PC-9 (cell line): ENCODE measurements at places on chromosomes 1 and 21. TPM values are rescaled to one million over a fixed set of nuclear protein-coding genes. Genes with fewer than 3 reads are reported as not detected.
A peak's percentile ranks its signal among the peaks of the same experiment; 100 is the strongest.

DNA sequence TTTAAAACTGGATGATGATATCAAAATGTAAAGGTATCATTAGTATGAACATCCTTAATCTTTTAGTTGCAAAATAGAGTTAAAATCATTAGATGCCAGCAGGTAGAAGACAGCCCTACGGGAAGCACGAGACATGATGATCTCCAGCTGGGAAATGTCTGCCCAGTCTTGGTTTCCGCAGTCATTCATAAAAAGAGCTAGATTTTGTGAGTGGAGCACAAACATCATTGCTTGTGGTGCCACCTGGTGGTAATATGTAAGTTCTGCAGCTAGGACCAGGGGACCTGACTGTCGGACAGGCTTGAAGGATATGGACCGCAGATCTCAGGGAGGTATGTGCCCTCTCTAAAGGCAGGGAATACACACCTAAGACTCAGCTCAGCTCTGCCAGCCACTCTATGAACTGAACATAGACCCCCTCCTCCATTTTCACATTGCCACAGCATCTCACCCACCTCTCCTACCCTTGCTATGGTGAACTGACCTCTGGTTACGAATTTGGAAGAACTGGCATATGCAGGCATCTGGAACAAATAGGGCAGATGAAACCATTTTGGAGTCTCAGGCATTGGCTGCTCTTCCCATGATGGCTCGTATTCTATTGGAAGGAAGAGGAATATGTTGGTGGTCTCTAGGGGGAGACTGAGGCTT is 9.2 kb downstream of the FCMR start:
- peak; percentile 56 for DNase-seq
- H3K4me3 ChIP-seq: no peak overlapping the region
- H3K36me3 ChIP-seq: no peaks in the 10 kb centered on the region
- peaks cover 7% of the 10 kb centered on the region for H3K4me1 ChIP-seq
- H3K27me3 ChIP-seq: no peaks in the 10 kb centered on the region
- H3K27ac ChIP-seq: no peak overlapping the region

GRCh38 chr1:154730986-154731489 is 123.1 kb upstream of the ADAR start:
- peaks cover 17% of the 10 kb centered on the region for H3K4me1 ChIP-seq
- no peaks in the 10 kb centered on the region for H3K36me3 ChIP-seq
- no peak for DNase-seq
- no peaks in the 10 kb centered on the region for H3K27me3 ChIP-seq

GRCh38 chr1:25662061-25662460 is 45.5 kb downstream of the MAN1C1 start:
- H3K4me1 ChIP-seq: no peaks in the 10 kb centered on the region
- H3K27me3 ChIP-seq: no peaks in the 10 kb centered on the region
- no peaks in the 10 kb centered on the region for H3K36me3 ChIP-seq
- no peak overlapping the region for H3K4me3 ChIP-seq

The SLAMF9 gene
- 0.58 and 0.94 TPM in 2 replicates for total RNA-seq

DNA sequence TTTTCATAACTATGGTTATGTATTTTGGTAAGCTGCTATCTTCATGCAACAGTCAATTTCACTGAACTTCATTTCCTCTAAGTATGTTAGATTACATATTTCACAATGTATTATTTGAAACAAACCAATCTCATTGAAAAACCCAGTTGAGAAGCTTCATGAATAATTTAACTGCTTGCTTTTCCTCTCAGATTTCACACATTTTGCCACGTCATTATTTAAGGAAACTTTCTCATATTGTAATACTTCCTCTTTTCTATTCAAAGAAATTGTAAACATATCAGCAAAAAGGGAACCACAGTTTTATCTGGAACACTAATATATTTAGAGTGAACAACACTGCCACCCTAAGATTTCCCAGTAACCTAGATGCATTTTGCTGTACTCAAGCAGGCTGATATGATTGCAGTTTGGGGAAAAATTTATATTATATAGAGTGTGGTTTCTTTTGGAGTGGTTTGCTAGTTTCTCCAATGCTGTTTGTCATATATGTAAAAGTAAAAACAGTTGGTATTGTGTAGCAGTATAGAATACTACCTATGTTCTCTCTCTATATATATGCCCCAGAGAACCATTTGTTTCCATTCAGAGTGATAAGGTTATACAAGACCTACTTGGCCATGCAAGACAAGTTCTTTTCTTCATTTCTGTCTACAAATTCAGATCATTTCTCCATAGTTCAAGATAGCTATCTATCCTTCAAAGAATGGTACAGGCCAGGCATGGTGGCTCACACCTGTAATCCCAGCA is 28.4 kb upstream of the AHCTF1 start:
- H3K27me3 ChIP-seq: no peaks in the 10 kb centered on the region
- no peak overlapping the region for H3K4me3 ChIP-seq
- H3K27ac ChIP-seq: no peak overlapping the region

- no peak overlapping the region for H3K4me3 ChIP-seq
- H3K27ac ChIP-seq: peak overlapping the region; percentile 95
- DNase-seq: no peak
Observed at GRCh38 chr1:225446981-225447615, 19.3 kb upstream of the LBR start.

GRCh38 chr1:171434717-171435346 is 50.5 kb upstream of the PRRC2C start:
- no peak overlapping the region for H3K4me3 ChIP-seq
- no peaks in the 10 kb centered on the region for H3K27me3 ChIP-seq
- no peak overlapping the region for H3K27ac ChIP-seq
- no peaks in the 10 kb centered on the region for H3K4me1 ChIP-seq
- no peak for DNase-seq
- H3K36me3 ChIP-seq: no peaks in the 10 kb centered on the region

- H3K4me3 ChIP-seq: peak overlapping the region; percentile 86; the same call in 1 of the 2 replicates
- no peak for DNase-seq
- H3K36me3 ChIP-seq: peaks cover 15% of the 10 kb centered on the region
- H3K4me1 ChIP-seq: peaks cover 50% of the 10 kb centered on the region
Observed at GRCh38 chr21:15060543-15061175, 4.1 kb downstream of the NRIP1 start.

The SPATC1L gene
- 31.8 and 32.7 TPM in 2 replicates for total RNA-seq

The CAPN9 gene
- total RNA-seq: not detected in 2 replicates

DNA sequence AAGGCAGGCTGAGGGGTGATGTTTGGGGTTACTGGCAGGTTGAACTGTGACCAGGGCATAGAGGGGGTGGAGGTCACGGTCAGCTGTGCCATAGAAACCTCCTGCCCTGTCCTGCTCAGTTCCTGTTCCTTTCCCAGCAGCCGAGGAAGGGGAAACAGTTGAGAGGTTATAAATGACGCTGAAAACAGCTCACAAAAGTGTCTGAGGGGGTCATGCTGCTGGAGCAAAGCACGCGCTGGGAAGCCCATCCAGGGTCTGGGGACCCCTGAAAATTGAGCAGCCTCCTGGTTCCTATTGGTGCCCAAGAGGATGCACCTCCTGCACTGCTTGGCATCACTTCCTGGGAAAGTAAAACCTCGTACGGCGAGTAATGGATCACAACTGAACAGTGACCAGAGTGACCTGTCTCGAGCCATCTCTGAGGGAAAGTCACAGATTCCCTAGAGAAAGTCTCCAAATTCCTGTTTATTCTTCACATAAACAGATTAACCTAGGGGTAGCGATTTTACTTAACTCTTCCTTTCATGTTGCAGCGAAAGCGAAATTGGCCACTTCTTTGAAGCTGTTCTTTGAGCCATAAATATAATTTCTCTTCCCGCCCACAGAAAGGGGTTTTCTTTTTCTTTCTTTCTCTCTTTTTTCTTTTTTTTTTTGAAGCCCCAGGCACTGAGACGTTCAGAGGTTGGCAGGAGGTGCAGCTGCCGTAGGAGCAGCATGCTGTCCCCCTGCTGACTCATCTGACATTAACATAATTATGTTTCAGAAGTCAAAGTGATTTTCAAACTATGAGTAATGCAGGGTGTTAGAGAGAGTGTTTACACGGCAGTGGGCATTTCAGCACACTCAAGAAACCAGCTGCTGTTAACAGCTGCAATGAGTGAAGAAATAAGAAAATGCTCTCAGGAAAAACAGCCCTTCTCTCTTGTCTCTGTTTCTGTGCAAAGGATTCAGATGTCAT is 41.8 kb upstream of the ATF3 start:
- peak overlapping the region; percentile 52 for H3K4me3 ChIP-seq
- no peaks in the 10 kb centered on the region for H3K36me3 ChIP-seq
- peak overlapping the region; percentile 17; the same call in 1 of the 2 replicates for H3K27ac ChIP-seq
- DNase-seq: peak; percentile 94
- H3K4me1 ChIP-seq: peaks cover 27% of the 10 kb centered on the region
- no peaks in the 10 kb centered on the region for H3K27me3 ChIP-seq

DNA sequence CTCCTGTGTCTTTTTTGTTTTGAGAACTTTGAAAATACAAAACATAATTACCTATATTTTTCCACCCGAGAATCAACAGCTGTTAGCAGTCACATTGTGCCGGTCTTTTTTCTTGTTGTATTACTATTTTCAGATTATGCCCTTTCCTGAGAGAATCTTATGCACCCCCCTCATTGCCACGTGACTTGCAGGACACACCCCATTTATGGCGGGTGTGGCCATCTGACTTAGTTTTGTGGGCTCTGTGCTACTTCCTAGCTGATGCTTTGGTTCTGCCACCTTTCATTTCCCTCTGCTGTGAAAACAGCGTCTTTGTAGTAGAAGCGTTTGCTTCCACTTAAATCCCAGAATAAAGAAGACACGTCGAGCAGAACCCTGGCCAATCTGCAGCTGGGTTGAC is 82.8 kb upstream of the SOX13 start:
- H3K4me1 ChIP-seq: peaks cover 2% of the 10 kb centered on the region; the same call in 1 of the 2 replicates
- H3K4me3 ChIP-seq: no peak overlapping the region
- H3K27ac ChIP-seq: no peak overlapping the region
- H3K36me3 ChIP-seq: no peaks in the 10 kb centered on the region

The AADACL3 gene
- not detected in 2 replicates for total RNA-seq

DNA sequence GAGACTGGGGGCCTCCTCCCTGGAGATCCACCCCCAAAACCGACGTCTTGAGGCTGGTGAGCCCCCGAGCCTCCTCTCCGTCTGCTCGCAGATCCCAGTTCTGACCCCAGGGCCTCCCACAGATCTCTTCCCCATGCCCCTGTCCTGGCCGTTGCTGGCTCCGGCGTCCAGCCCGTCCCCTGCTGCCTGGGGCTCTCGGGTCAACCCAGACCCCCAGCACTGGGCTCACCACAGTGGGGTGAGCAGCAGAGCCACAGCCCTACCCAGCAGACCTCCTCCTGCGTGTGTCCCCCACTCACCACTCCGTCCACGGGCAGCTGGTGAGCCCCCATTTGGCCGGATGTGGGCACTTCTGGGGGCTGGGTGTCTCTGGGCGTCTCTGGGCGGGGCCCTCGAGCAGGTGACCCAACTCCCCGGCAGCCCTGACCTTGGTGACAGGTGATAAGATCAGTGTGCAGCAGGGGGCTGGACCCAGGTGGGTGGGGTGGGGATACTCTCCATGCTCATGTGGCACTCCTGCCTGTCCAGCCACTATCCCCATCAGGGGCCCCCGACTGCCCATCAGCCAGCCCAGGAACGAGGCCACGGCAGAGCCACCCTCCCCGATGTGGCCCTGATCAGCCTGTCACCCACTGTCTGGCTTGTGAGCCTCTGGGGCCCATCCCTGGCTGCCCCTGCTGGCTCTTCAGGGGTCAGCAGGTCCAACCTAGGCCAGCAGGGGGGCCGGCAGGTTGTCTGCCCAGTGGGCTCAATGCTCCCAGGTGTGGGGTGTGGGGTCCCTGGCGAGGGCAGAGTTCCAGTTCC is 709 bp downstream of the TNFRSF14 start:
- DNase-seq: no peak
- H3K27me3 ChIP-seq: no peaks in the 10 kb centered on the region; the same call in 1 of the 2 replicates
- H3K4me1 ChIP-seq: no peaks in the 10 kb centered on the region
- H3K36me3 ChIP-seq: no peaks in the 10 kb centered on the region

GRCh38 chr1:42835422-42835821 is 11.0 kb upstream of the ZNF691 start:
- H3K4me3 ChIP-seq: no peak overlapping the region
- no peaks in the 10 kb centered on the region for H3K4me1 ChIP-seq
- no peaks in the 10 kb centered on the region for H3K27me3 ChIP-seq
- DNase-seq: no peak

DNA sequence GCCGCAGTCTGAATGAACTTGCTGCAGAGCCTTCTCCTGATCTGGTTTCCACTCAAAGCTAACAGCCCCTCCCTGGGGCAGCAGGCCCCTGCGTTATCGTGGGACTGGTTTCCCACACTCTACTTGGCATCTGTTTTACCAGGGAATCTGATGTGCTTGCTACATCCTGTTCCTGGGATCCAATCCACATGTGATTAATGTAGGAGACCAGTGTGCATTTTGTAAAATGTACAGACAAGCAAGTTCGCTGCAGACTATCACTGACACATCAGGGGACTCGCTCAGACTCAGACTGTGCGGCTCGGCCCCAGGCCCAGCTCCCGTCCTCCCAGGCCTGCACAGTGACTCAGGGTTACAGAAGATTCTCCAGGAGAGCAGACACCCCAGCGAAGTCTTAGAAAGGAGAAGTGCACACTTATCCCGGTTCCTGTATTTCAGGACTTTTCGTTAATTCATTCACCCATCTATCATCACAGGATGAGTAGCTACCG is 340.1 kb downstream of the MATN1 start:
- H3K36me3 ChIP-seq: no peaks in the 10 kb centered on the region
- DNase-seq: no peak
- H3K4me3 ChIP-seq: no peak overlapping the region
- no peaks in the 10 kb centered on the region for H3K4me1 ChIP-seq

The MROH9 gene
- not detected in 2 replicates for total RNA-seq

GRCh38 chr1:147169840-147170674 is 2.2 kb downstream of the PRKAB2 start:
- no peak overlapping the region for H3K4me3 ChIP-seq
- no peak for DNase-seq
- no peaks in the 10 kb centered on the region for H3K27me3 ChIP-seq
- peaks cover 51% of the 10 kb centered on the region for H3K4me1 ChIP-seq
- H3K27ac ChIP-seq: no peak overlapping the region; the same call in 1 of the 2 replicates

The DISC1 gene
- 7.4 and 12.1 TPM in 2 replicates for total RNA-seq

GRCh38 chr1:172497230-172497629 is 35.7 kb upstream of the SUCO start:
- H3K36me3 ChIP-seq: no peaks in the 10 kb centered on the region
- DNase-seq: peak; percentile 83
- H3K27me3 ChIP-seq: no peaks in the 10 kb centered on the region

The GPA33 gene
- not detected in 2 replicates for total RNA-seq

GRCh38 chr21:43805275-43805800 is 16.0 kb downstream of the RRP1 start:
- no peaks in the 10 kb centered on the region; the same call in 1 of the 2 replicates for H3K36me3 ChIP-seq
- DNase-seq: no peak
- no peak overlapping the region for H3K27ac ChIP-seq
- no peak overlapping the region for H3K4me3 ChIP-seq

GRCh38 chr1:15351310-15351709 is 58.4 kb upstream of the EFHD2 start:
- no peak overlapping the region for H3K4me3 ChIP-seq
- DNase-seq: no peak
- peak overlapping the region; percentile 91 for H3K27ac ChIP-seq
- H3K4me1 ChIP-seq: peaks cover 80% of the 10 kb centered on the region
- no peaks in the 10 kb centered on the region for H3K27me3 ChIP-seq
- no peaks in the 10 kb centered on the region for H3K36me3 ChIP-seq

GRCh38 chr1:225733254-225733653 is 44.4 kb upstream of the SRP9 start:
- H3K4me1 ChIP-seq: peaks cover 51% of the 10 kb centered on the region
- no peak overlapping the region for H3K27ac ChIP-seq
- H3K4me3 ChIP-seq: no peak overlapping the region
- no peaks in the 10 kb centered on the region for H3K27me3 ChIP-seq
- H3K36me3 ChIP-seq: no peaks in the 10 kb centered on the region
- DNase-seq: no peak
